NCI-H446 treated with DMSO at 0.1 percent for 48 hours (cell line): ENCODE measurements at places on chromosomes 1 and 21.

DNA sequence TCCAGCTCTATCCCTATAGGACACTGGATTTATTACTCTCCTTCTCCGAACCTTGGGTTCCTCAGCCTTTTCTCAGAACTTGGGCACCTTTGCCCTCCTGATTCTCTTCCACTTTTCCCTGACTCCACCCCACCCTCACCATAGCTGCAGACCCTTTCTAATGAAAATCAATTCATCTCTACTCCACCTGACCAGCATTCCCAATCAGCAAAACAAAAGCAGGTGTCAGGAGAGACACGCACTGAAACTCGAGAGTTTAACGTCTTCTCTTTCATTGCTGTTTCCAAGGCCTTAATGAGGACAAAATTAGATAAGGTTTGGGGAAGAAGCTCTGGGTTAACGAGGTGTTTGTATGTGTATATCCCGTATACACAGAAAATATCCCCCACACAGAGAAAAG, 208.8 kb downstream of the PLPP3 start:
- no peak for DNase-seq

- DNase-seq: no peak
Observed at GRCh38 chr1:81437213-81437612, 363.5 kb upstream of the ADGRL2 start.

GRCh38 chr1:11967028-11967547, 13.2 kb upstream of the MFN2 start:
- DNase-seq: no peak

DNA sequence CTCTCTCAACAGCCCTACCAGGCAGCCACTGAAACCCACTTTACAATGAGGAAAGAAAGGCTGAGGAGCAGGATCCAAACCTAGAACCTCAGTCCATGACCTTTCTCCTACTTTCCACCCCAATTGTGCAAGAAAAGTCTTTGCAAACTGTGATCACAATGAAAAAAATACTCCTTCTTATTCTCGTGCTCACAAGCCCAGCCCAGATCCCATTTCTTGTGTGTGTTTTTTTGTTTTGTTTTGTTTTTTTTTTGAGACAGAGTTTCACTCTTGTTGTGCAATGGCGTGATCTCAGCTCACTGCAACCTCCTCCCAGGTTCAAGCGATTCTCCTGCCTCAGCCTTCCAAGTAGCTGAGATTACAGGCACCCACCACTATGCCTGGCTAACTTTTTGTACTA, 97.7 kb downstream of the CRYAA start:
- no peak for DNase-seq

- DNase-seq: peak; percentile 70
Observed at GRCh38 chr1:205597691-205598314, 34.0 kb downstream of the ELK4 start.

- DNase-seq: no peak
Observed at GRCh38 chr1:4010284-4010683, 110.2 kb upstream of the C1orf174 start.

- DNase-seq: no peak
Observed at GRCh38 chr21:45631540-45631939, 12.0 kb upstream of the PCBP3 start.

DNA sequence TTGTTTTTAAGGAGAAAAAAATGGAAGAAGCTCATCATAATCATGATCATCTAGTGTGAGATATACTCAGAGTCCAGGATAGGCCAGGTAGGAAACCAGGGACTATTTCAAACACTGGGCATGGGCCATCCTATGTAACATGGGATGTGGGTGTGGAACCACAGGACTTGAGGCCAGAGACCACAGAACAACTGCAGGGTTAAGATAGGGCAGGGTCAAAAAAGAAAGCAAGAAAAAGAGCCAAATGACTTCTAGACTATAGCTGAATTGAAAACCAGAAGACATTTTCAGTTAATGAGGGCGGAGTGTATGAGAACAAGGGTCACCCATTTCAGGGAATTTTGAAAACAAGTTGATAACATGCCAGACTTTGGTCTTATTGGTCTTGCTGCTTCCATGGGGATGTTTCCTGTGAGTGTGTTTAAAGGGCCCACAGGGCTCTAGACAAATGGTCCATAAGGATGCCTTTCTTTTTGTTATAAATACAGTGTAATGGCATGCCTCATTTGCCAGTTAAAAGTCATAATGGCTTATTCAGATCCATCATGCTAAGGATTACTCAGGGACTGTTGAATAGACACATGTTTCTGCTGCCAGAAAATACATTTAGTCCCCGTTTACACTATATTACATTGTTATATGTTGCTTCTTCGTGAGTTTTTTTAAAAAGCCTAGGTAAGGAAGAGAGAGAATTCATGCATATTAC, 182.0 kb upstream of the C21orf91 start:
- DNase-seq: no peak
